ENCODE measurements at places on chromosomes 4 and X.

GRCh38 chr4:151798678-151799416, 38.0 kb upstream of the GATB start:
- DNase-seq: no peak

- no peak for DNase-seq
Observed at GRCh38 chr4:93645120-93645519, 183.4 kb upstream of the ATOH1 start.

DNA sequence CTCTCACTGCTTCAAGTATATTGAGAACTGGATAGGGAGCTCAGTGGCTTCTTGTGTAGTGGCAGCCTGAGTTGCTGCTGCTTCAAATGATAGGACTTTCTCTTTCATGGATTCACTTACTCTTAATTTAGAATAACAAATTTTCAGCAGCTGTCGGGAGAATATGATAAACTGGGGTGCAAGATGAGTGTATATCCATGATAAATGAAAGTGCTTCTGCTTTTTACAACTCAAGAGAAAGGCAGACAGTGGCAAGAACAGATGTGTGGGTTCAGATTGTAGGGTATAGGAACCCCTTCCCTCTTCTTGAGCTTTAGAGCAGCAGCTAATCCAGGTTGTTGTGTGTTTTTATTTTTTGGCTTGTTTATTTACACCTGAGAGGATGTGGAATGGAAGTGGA, 1.0 kb downstream of the SH3BGRL start:
- DNase-seq: no peak

- DNase-seq: no peak
Observed at GRCh38 chrX:10549280-10549679, 71.1 kb downstream of the MID1 start.

DNA sequence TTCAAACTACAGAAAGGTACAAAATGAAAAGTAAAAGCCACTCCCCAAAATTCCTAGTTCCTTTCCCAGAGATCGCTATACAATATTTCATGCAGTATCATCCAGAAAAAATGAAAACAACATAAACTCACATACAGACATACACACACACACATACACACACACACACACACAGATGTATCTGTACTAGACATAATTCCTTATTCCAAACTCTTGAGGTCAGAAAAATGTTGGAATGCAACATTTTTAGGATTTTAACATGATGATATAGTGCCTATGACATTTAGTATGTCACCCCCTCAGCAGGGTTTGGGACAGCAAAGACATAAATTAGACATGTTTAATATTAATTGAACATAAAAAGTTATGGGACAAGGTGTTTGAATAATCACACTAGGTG, 73.4 kb upstream of the LHFPL1 start:
- DNase-seq: no peak

DNA sequence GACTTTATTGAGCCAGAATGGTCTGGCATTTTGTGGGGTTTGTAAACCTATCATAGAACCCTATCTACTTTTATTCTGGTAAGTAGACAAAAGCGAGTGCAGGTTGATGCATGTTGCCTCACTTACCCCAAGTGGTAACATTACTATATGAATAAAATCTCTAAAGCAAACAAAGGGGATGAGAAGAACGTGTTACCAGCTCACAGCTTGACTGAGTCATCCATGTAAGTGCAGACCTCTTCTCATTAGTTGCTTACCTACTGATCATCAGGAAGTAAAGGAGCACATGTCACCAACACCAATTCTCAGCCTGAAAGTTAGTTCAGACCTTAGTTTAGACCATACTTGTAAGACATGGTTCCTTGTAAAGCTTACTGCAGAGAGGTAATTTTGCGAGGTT, 1328.3 kb downstream of the C4orf33 start:
- peak; percentile 41 for DNase-seq

DNA sequence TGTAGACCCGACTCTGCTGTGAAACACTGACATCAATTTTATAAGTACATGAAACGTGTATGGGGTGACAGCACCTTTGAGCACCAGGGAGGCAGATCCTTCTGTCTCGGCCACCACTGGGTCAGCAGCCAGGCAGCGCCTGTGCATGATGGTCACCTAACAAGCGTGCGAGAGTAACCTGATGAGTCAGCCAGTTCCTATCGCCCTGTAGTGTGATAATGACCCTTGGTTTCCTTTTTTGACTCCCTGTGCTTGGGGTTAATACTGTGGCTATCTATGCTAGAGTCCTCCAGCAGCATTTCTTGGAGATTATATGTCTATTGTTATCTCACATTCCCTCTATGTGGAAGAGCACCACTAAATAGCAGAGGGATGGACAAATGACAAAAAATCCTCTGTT, 101.6 kb downstream of the NPNT start:
- DNase-seq: no peak

Data from NCI-H1436 (cell line).